ENCODE measurements at places on chromosomes 13 and 19. TPM values are rescaled to one million over a fixed set of nuclear protein-coding genes. Genes with fewer than 3 reads are reported as not detected.

Gene KIR2DL4
- 0.46 TPM for total RNA-seq

Gene PGLYRP2
- total RNA-seq: not detected

Gene ZNF709
- 2.6 TPM for total RNA-seq

Gene ZNF134
- 18.9 TPM for total RNA-seq

- H3K4me1 ChIP-seq: no peaks in the 10 kb centered on the region
- H3K4me3 ChIP-seq: no peak overlapping the region
- DNase-seq: no peak
- no peak overlapping the region for H3K27ac ChIP-seq
Observed at GRCh38 chr19:45322311-45322710, 364 bp downstream of the CKM start.

DNA sequence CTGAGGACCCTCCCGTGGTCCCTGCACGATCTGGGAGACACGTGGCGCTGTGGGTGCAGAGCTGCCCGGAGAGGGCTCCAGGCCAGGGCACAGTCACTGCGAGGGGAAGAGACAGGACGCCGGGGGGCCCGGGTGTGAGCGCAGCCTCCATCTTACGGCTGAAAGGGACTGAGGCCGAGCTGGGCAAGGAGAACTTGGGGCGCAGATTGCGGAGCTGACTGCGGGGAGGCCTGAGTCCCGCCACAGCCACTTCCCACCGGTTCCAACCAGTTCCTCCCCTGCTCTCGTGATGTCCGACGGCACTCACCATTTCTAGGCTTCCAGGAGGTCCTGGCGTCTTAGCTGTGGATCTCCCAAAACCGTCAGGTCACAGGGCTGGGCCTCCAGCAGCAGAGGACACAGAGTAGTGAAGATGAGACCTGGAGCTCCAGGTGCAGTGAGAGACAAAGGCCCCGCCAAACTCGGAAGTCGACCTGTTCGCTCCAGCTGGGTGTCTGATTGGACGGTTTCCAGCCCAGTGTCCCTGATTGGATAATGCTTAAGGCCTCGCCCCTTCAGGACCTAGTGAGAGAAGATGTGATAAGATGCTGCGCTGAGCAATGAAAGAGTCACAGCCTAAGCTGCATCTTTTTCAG, 4.8 kb upstream of the ZNF253 start:
- no peaks in the 10 kb centered on the region for H3K36me3 ChIP-seq
- no peaks in the 10 kb centered on the region for H3K4me1 ChIP-seq
- no peak overlapping the region for H3K27ac ChIP-seq
- H3K27me3 ChIP-seq: no peaks in the 10 kb centered on the region
- DNase-seq: no peak

DNA sequence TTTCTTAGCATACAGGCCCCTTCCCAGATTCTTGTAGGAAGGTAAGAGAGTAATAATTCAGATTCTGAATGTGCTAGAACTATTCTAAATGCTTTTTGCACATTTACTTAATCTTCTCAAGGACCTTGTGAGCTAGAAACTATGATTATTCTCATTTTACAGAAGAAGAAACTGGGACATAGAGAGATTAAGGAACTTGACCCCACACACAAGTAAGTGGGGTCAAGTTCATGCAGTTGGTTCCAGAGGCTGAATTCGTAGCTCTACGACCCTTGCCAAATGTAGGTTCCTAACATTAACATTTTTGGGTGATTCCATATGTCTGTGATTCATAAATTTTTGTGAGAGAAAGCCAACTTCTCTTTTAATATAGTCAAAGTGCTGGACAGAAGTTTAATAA, 238.1 kb downstream of the LACC1 start:
- H3K27ac ChIP-seq: peak overlapping the region; percentile 31
- H3K4me1 ChIP-seq: peaks cover 16% of the 10 kb centered on the region
- no peak for DNase-seq
- H3K4me3 ChIP-seq: no peak overlapping the region
- no peaks in the 10 kb centered on the region for H3K36me3 ChIP-seq

GRCh38 chr13:114146173-114146572, 13.8 kb upstream of the RASA3 start:
- H3K27me3 ChIP-seq: no peaks in the 10 kb centered on the region
- no peaks in the 10 kb centered on the region for H3K36me3 ChIP-seq
- H3K4me1 ChIP-seq: peaks cover 15% of the 10 kb centered on the region
- no peak overlapping the region for H3K27ac ChIP-seq
- H3K4me3 ChIP-seq: no peak overlapping the region
- DNase-seq: peak; percentile 51

Gene NACC1
- 39.8 TPM for total RNA-seq

DNA sequence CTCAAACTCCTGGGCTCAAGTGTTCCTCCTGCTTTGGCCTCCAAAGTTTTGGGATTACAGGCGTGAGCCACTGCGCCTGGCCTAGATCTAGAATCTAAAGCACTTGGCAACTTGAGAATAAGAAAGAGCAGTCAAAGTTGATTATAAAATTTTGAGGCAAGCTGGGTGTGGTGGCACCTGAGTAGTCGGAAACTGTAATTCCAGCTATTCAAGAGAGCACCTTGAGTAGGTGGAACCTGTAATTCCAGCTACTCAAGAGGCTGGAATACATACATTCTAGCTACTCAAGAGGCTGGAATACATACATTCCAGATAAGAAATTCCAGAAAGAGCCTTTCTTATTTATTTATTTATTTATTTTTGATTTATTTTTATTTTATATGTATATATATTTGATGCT, 8.3 kb upstream of the NAA16 start:
- H3K27ac ChIP-seq: no peak overlapping the region
- H3K27me3 ChIP-seq: no peaks in the 10 kb centered on the region
- H3K36me3 ChIP-seq: no peaks in the 10 kb centered on the region
- H3K4me1 ChIP-seq: no peaks in the 10 kb centered on the region

Gene ZNF440
- 12.4 TPM for total RNA-seq

DNA sequence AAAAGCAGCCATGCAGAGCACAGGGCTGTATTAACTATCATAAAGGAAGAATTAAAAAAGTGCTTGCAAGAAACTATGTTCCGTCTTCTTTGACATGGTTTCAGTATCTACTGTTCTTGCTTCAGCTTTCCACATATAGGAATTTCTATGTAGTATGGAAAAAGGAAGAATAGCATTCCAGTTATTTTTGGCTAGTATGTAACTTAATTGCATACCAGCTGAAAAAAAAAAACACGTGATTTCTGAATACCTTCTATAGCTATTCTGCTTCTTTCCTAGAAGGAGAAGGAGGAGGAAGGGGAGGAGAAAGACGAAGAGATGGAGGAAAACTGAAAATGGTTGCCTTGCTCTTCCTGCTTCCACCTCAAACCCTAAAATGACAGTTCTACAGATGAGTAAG, 619.0 kb downstream of the KCTD12 start:
- no peak overlapping the region for H3K27ac ChIP-seq
- no peaks in the 10 kb centered on the region for H3K36me3 ChIP-seq
- H3K4me3 ChIP-seq: no peak overlapping the region
- no peak for DNase-seq

DNA sequence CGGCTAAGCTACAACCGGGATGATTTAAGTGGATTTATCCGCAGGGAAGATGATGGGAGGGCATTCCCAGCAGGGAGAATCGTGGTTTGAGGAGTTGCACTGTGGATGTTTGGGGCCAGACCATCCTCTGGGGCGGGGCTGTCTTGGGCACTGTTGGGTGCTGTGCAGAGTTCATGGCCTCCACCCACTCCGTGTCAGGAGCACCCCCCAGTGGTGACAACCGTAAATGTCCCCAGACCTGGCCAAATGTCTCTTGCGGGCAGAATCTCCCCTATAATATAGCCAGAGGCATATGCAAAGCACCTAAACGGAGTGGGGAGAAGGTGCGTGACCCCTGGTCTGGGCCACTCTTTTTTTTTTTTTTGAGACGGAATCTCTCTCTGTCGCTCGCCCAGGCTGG, 40.2 kb downstream of the SMIM24 start:
- H3K4me3 ChIP-seq: no peak overlapping the region
- H3K4me1 ChIP-seq: peaks cover 21% of the 10 kb centered on the region
- peaks cover 61% of the 10 kb centered on the region for H3K36me3 ChIP-seq
- no peak for DNase-seq
- no peak overlapping the region for H3K27ac ChIP-seq

Gene ZNF491
- 1.9 TPM for total RNA-seq

DNA sequence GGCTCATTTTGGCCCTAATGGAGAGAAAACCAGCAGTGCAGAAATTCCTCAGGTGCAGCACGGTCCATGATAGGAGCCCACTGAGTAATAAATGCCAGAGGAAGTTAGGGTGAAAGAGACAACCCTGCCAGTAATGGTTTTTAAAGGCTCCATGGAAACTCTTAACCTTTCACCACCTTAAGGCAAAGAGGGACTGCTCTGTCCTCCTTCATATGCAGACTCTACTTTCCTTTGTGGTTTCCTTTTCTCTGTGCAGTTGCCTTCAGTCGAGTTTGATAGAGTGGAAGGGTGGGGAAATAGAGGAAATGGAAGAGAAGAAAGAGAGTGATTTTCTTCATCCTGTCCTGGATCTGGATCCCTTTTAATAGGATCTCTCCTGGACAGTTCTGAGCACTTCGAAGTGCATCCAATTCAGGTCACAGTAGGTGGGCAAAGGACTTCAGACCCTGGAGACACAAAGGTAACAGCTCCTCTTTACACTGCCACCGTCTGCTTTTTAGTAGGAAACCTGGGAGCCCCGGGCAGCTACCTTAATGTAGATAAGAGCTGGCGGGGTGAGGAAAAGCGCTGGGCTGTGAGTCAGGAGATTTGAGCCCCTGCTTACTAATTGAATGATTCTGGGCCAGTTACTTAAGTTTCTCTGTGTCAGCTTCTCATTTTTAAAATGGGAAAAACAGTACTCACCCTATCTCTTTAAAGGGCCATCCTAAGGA, 294.8 kb downstream of the KCNRG start:
- no peak overlapping the region for H3K4me3 ChIP-seq
- DNase-seq: no peak
- H3K4me1 ChIP-seq: peaks cover 4% of the 10 kb centered on the region
- no peaks in the 10 kb centered on the region for H3K27me3 ChIP-seq
- no peaks in the 10 kb centered on the region for H3K36me3 ChIP-seq

DNA sequence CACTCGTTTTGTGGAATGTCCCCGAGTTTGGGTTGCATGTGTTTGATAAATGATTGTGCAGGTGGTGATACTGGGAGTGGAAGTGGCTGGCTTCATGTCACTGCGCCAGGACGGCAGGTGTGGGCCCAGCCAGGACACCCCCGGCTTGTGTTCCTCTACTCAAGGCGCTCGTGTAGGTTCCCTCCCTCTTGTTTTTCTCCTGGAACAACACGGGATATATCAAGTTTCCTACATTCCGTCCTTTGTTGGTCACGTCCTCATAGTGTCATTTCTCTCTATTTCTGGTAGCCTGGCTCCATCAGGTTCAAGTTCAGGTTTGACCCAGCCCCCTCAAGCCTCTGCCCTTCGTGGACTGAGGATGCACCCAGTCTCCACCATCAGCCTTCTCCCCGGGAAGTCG, 16.3 kb downstream of the IL17D start:
- H3K27me3 ChIP-seq: peaks cover 11% of the 10 kb centered on the region
- no peak overlapping the region for H3K27ac ChIP-seq
- peaks cover 10% of the 10 kb centered on the region for H3K4me1 ChIP-seq
- no peak overlapping the region for H3K4me3 ChIP-seq
- DNase-seq: no peak
- no peaks in the 10 kb centered on the region for H3K36me3 ChIP-seq

DNA sequence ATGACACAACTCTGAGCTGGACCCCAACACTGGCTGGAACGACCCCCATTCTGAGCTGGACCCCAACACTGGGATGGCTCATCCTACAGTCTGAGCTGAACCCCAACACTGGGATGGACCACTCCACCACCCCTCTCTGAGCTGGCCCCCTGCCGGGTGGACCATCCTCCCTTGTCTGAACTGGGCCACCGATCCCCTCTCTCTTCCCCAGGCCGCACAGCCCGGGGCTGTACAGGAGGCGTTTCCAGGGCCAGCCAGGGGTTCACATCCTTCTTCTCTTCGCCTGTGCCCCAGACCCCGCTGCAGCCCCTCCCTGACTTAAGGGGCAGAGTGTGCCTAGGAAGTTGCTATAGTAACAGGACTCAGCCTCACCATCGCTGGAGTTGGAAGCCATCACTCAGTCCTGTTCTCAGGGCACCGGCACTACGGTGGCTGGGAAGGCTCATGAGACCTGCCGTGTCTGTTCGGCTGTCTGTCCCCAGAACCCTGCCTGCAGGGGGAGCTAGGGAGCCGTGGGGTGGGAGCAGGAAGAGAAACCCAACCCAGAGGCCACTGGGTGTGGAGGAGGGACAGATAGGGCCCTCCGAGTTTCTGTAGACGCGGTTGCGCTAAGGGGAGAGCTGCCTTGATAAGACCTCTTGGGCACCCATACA, 3.7 kb downstream of the PRKACA start:
- H3K36me3 ChIP-seq: no peaks in the 10 kb centered on the region
- H3K4me1 ChIP-seq: peaks cover 44% of the 10 kb centered on the region
- DNase-seq: peak; percentile 76
- H3K27me3 ChIP-seq: no peaks in the 10 kb centered on the region
- no peak overlapping the region for H3K4me3 ChIP-seq

GRCh38 chr13:25420161-25420560, 48.4 kb downstream of the ATP8A2 start:
- no peaks in the 10 kb centered on the region for H3K36me3 ChIP-seq
- no peak overlapping the region for H3K27ac ChIP-seq
- H3K4me3 ChIP-seq: no peak overlapping the region
- H3K4me1 ChIP-seq: no peaks in the 10 kb centered on the region

DNA sequence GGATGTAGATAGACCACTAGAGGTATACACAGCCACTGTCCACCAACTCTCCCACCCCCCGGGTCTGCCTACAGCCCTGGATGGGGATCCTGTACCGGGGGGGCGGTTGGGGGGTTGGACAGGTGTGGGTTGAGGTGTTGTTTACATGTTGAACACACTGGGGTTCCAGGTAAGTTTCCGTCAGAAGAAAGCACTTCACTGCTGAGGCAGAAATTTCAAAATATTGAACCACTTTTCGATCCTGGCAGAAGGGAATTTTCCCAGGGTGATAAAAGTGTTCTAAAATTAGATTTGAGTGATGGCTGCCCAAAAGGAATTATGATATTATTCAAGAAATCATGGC, 6.6 kb upstream of the CEACAM16 start:
- peaks cover 37% of the 10 kb centered on the region for H3K4me1 ChIP-seq
- no peak for DNase-seq
- no peaks in the 10 kb centered on the region for H3K36me3 ChIP-seq
- H3K27me3 ChIP-seq: no peaks in the 10 kb centered on the region
- H3K27ac ChIP-seq: peak overlapping the region; percentile 75
- no peak overlapping the region for H3K4me3 ChIP-seq

Gene GSX1
- not detected for total RNA-seq

Gene VSTM2B
- total RNA-seq: not detected
